ENCODE measurements at places on chromosomes 5 and 9.

DNA sequence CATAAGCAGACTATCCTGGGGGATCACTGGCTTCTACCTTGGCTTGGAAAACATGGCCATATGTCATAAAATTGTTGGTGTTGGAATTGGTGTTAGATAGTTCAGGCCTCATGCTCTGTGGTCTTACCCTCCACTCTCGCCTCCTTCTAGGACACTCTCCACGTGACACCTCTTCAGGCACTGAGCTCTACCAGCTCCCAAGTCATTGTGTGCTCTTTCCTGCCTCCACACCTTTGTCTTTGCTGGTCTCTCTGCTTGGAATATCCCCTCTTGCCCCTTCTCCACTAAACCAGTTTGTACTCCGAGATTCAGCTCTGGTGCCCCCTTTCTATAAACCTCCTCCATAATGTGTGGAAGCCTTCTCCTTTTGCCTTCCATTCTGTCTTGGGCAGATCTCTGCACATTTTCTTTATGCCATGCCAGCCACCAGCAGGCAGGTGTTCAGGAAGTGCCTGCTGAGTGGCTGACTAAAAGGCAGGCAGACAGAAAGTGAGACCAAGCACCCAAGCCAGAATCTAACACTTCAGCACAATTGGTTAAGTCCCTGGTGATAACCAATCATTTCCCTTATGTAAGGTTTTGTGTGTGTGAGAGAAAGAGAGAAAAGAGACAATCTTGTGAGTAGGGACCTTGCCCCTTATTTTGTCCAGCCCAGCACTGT is 37.7 kb downstream of the SAR1B start:
- ATAC-seq = peak; percentile 66

DNA sequence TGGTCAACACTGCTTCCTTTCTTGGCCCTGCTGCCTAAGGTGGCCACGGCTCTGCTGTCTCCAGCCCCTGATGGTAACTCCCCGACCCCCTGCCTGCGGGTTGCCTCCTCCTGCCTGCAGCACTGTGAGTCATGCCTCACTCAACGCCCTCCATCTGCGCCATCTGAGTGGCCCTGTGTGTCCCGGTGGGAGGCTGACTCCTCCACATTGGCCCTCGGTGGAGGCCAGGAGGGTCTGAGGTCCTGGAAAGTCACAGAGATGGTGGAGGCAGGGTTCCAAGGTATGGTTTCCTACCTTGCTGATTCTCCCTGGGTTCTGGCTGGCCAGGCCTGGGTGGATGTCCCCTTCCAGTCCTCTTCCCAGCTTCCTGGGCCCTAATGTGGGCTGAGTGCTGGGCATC is 64.5 kb upstream of the ADAMTS2 start:
- ATAC-seq = no peak

DNA sequence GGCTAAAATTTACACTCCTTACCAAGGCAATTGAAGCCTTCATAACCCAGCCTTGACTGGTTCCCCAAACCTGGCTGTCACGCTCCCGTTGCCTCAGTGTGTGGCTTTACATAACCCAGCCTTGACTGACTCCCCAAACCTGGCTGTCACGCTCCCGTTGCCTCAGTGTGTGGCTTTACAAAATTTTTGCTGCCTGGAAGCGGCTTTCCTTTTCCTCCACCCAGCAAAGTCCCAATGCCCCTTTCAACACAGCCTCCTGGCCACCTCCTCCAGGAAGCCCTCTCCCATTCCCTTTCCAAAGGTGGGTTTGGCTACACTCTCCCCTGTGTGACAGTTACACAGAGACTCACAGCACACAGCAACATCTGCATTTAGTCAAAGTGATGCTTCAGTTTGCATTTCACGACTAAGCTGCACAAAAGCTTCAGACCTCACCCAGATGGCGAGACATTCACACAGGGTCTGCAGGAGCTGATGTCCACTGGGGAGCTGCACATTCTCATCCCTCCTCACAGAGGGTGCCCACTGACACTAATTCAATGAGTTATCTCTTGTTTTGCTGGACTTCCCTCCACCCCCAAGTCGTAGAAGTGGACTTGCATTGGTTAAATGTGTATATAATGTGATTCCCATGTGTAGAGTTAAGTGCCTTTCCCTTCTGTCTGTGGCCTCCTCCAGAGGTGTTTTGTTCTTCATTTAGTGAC is 156.6 kb upstream of the PHYKPL start:
- ATAC-seq = no peak

- peak; percentile 46 for ATAC-seq
Observed at GRCh38 chr5:87277279-87277835, 9.7 kb downstream of the RASA1 start.

All from activated T-helper 17 cell treated with anti-CD3 and anti-CD28 coated beads, Interleukin-2, amount 50 U/mL, for 72 hours (primary cell).